ENCODE measurements at places on chromosomes 5 and 9.

- DNase-seq = no peak
These were observed 18.3 kb downstream of the AKNA start for GRCh38 chr9:114369216-114370130.

- no peak for DNase-seq
These were observed 71.4 kb downstream of the ASTN2 start for GRCh38 chr9:117343427-117343826.

DNA sequence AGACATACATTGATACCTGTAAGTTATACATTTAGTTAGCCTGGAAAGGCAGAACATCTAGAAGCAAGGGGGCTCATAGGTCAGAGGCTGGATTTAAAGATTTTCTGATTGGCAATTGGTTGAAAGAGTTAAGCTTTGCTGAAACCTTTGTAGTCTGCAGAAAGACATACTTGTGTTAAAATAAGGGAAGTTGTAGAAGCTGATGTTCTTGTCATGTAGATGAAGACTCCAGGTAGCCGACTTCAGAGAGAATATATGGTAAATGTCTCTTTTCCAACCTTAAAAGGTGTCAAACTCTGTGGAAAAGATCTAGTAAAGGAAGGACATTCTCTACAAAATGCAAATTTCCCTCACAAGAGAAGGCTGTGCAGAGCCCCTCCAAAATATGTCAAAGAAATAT lies 62.9 kb upstream of the ADAMTS16 start:
- DNase-seq = no peak

DNA sequence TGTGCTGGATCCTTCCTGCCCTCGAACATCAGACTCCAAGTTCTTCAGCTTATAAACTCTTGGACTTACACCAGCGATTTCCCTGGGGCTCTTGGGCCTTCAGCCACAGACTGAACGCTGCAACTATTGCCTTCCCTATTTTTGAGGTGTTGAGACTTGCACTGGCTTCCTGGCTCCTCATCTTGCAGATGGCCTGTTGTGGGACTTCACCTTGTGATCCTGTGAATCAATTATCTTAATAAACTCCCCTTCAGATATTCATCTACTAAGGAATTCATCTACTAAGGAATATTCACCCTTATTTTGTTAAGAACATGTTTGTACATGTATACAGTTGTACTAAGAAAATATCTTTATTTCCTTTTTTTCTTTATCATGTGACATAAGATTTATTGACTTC lies 1079.7 kb downstream of the CDH12 start:
- no peak for DNase-seq

GRCh38 chr5:90803876-90804275 lies 245.3 kb downstream of the ADGRV1 start:
- no peak for DNase-seq

DNA sequence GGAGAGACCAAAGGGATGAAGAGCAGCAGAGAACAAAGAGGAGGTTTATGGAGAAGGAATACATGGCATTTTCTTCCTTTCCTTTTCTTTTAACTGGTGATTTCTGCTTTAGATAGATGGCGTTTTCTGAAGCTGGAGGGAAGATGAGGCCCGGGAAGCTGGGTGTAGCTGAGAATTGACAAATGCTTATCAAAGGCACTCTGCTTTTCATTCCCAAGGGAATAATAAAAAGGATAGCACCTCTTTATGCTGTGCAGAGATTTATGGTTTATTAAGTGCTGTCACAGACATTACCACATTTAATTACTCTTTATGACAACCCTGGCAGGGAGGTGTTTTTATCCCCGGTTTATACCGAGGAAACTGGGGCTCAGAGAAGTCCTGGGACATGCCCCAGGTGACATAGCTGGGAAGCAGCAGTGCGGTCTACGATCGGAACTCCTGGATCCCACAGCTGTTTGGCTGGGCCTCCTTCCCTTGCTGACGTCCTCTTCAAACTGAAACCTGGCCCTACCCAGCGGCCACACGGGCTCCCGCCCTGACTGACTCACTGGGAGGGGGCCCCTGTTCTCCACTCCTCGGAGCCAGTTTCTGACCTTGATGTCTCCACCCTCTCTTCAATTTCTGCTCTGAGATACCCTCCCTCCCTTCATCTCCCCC lies 8.2 kb upstream of the EPB41L4B start:
- no peak for DNase-seq

DNA sequence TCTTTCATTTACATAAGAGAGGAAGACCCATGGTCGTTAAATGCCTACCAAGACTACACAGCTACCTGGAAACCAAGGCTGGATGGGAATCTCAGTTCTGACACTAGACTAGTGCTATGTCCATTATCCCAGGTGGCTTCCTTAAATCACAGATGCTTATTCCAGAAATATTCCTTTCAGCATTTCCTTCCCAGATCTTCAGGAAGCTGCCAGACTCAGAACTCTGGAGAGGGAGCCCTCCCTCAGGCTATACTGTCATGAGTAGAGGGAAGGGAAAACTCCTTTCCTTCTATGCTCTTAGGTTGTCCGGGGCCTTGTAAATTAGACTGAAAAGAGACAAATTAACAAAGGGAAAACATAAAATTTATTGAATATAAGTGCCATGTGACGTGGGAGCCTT lies 20.8 kb downstream of the FREM1 start:
- no peak for DNase-seq

DNA sequence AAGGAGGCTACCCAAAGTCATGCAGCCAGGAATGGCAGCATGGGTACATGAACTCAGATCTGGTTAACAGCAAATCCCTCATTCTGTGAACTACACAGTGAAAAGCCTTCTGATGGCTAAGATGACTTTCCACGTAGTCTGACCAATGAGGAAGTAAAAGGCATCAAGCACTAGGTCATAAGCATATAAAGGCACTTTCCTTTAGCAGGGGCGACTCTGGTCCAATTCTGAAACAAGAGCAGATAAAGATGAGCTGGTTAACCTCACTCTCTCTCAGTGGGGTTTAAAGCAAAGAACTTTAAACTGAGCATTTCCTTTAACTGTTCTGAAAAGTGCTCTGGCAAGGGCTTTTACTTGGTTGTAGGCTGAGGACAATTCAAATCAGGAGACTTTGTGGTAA lies 21.1 kb downstream of the PSMB7 start:
- DNase-seq = no peak

DNA sequence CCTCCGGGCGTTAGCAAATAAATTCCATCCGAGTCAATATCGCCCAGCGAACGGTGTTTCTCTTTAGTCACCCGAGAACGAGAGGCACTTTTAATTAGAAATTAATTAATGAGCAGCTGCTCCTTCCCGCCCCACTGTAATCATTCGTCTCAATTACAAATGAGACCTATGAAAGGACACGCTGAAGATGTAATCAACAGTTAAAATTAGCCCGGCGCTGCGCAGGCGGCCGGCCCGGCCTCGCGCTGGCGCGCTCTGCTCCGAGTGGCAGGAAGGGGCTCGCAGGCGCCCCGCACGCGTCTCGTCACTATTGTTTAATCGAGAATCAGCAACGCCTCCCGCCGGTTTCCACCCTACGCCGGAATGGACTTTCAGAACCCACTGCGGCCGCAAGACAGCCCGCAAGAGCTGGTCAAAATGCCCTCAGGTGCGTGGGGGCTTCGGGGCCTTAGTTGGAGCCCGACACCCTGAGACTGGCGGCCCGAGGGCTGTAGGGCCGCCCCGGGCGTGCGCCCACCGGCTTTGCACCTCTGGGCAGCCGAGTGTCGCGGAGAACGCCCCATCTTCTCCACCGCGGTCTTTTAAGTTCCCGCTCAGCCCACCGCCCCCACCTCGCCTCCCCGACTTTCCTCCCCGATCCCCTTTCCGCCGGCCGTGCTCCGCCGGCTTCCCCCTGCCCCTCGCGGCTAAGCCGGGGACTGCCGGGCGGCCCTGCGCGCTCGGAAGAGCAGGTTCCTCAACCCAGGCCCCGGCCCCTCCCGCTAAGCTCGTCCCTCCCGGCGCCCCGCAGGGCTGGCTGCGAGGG lies 597 bp upstream of the IRX4 start:
- no peak for DNase-seq

- DNase-seq = no peak
These were observed 100.8 kb upstream of the TLE1 start for GRCh38 chr9:81790166-81790565.

DNA sequence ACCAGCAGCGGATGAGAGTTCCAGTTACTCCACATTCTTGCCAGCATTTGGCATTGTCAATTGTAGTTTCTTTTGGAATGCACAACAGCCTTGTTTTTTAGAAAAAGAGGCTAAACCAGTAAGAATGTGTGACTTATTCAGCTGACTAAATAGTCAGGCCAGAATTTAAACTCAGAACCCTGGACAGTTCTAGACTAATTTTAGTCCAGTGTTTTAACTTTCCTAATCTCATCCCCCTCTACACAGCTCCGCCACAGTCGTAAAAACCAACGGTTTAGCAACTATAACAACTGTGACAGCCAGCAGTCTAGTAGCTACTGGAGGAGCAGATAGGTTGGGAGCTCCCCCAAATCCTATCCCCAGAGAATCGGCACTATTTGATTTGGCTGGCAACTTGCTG lies 103.7 kb downstream of the FOXD1 start:
- no peak for DNase-seq

DNA sequence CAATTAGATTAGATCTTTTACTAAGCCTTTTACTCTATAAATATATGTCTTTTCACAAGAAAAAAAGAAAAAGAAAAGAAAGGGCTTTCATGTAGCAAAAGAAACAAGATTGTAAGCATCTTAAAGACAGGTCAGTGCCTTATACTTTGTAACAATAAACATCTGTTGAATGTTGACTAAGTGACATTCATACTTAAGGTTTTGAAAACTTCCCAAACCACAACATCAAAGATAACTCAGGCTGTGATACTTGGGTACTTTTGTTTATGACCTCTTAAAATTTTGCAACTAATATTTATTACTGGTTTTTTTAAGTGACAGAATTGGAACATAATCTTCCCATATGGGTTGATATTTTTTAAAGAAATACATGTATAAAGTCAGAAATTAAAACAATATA lies 7.4 kb downstream of the GRAMD2B start:
- DNase-seq = no peak

GRCh38 chr9:27423915-27424710 lies 100.0 kb upstream of the IFNK start:
- DNase-seq = no peak

- no peak for DNase-seq
These were observed 112.4 kb downstream of the MEF2C start for GRCh38 chr5:88770276-88771257.

- DNase-seq = no peak
These were observed 35.3 kb upstream of the AIF1L start for GRCh38 chr9:131060900-131061630.

- no peak for DNase-seq
These were observed 1.2 kb downstream of the VCAN start for GRCh38 chr5:83472508-83473345.

DNA sequence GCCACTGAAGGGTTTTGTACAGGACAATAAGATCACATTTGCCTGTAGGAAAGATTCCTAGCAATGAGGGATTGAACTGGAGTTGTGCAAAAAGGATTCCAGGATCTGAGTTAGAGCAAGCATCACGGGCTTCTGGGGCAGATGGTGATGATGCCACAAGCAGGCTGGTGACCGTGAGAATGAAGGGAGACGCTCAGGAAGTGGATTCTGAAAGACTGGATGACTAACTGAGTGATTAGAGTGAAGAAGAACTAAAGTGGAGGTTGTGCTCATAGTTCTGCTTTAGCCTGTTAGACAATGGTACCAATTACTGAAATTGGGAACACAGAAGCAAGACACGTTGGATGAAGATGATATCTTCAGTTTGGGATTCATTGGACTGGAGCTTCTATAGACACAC lies 168.2 kb downstream of the CD180 start:
- DNase-seq = no peak

DNA sequence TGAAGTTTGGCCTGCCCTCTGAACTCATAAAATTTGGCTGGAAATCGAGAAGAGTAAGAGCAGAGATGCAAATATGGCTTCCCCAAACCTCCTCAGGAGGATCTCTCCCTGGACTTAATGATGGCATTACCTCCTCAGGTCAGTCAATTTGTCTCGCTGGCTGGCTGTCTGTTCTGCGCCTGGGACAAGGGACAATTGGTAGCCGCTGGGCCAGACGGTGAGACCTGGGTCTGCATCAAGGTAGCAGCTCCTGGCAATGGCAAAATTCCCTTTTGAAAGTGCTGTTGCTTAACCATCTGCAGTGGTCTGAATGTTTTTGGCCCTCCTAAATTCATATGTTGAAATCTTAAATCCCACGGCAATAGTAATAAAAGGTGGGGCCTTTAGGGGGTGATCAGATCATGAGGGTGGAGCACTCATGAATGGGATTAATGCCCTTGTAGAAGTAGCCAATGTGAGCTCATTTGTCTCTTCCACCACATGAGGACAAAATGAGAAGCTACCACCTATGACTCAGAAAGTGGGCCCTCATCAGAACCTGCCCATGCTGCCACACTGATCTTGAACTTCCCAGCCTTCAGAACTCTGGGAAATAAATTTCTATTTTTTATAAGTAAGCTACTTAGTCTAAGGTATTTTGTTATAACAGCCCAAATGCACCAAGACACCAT lies 439.3 kb upstream of the KLF4 start:
- no peak for DNase-seq

DNA sequence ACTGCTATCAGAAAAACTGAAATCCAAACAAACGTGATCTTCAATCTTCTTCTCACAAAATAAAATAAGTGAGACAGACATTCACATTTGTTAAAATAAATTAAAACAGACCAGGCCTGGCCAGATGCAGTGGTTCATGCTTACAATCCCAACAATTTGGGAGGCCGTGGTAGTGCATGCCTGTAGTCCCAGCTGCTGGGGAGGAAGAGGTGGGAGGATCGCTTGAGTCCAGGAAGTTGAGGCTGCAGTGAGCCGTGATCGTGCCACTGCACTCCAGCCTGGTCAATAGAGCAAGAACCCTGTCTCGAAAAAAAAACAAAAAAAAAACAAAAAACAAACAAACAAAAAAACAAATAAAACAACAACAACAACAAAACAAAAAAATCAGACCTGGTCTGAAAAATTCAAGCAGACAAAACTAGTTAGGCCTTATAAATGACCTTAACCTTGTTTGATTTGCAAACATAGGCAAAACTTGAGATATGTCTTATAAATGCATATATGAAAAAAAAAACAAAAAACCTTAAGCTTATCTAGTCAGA lies 10.8 kb downstream of the MAPKAP1 start:
- DNase-seq = no peak

DNA sequence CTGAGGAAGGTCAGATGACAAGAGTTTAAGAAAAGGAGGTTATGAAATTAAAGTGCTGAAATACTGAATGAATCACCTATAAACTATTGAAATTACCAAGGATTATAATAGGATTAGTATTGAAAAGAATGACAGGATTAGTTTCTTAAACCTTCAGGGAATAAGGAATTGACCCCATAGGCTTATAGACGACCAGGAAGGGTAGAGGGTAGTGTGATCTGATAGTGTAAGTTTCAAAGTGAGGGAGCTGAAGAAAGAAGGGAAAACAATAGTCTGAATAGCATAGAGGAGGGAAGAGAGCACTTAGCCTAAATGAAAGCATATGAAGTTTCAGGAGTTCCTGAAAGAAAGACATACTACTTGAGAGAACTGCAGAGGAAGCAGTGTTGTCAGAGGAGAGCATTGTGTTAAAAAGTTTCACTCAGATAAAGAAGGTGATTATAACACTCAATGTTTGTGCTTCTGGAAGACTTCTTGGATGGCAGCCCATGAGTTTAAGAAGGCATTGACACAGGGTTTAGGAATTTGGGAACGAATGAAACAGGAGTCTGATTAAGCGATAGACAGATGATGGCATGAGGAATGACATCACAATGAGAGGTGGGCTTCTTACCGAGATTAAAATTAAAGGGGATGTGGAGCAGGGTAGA lies 557.9 kb upstream of the GRAMD2B start:
- no peak for DNase-seq

GRCh38 chr5:58543723-58544122 lies 39.2 kb upstream of the RAB3C start:
- no peak for DNase-seq

GRCh38 chr5:81848362-81848880 lies 97.5 kb upstream of the SSBP2 start:
- no peak for DNase-seq

Data from stimulated activated CD4-positive, alpha-beta T cell treated with anti-CD3 and anti-CD28 coated beads, Interleukin-12 subunit alpha, Interleukin-12 subunit beta, amount 100 ng/mL, for 24 hours (primary cell).